ENCODE measurements at places on chromosomes 5 and 9.

DNA sequence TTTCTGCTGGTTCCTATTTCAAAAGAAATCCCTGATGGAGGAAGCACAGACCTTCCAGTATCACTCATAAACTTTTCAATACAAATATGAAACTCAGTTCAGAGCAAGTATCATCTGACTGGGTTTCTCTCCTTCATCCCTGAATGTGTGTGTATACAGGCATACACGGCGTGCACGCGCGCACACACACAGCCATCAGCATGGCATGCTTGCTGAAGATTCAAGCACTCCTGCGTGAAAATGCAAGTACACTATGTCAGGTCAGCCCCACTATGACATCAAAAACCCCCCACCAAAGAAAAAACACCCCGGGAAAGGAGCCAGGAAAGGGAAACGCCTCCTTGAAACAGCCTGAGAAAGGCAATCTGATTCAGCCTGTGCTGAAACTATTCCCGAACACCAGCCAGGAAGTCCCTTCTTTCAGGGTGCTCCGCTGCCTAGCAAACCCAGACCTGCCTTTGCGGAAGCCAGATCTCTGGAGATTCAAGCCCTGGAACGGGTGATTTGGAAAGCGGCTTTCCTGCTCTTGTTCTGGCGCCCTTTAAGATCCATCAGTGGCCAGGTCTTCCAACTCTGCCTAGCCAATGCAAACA is 831 bp downstream of the KLHL3 start:
- no peak for DNase-seq

- no peak for DNase-seq
Observed at GRCh38 chr5:122751293-122751782, 23.5 kb upstream of the SNX2 start.

DNA sequence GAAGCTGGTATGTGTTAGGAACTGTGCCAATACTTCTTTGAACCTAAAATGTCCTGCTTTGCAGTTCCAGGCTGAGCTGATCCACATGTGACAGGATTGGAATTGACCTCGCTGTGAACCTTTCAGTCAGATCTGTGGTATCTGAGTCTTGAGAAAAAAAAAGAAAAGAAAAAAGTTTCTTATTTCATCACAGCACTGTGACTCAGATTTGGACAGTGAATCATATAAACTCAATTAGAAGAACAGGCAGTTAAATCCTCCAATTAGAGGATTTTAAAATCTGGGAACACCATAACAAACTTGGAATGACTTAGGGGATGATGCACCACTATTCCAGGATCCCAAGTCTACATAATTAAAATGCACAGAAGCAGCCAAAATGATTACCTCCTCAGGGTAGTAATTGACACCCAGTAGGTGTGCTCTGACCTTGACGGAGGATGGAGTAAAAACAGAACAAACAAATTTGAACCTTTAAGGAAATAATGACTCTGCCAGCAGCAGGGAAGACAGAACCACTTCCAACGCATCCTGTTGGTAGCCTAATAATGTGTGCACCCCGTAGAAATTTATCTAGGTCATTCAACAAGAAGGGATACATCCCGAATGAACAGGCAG is 57.8 kb upstream of the RAI14 start:
- no peak for DNase-seq

DNA sequence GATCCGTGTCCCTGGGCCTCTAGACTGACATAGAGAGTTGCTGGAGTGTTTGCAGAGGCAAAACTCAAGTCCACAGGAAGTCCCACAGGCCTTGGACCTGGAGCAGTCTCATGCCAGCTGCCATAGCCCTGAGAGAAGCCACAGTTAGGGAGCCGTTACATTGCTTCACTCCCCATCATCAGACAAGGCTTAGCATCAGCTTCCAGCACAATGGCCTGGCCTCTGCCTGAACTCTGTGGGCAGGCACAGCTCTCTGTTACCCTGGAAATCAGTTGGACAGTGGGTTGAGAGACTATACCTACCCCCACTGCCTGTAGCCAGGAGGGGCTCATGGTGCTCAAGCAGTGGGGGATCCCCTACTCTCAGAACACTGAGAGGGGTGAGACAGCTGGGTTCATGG is 16.2 kb upstream of the C9orf72 start:
- DNase-seq: no peak

- DNase-seq: no peak
Observed at GRCh38 chr9:14902561-14902960, 7.7 kb downstream of the FREM1 start.

Measured in activated CD4-positive, alpha-beta T cell treated with anti-CD3 and anti-CD28 coated beads for 1 hour (primary cell).